ENCODE measurements at places on chromosomes 13 and 19.

DNA sequence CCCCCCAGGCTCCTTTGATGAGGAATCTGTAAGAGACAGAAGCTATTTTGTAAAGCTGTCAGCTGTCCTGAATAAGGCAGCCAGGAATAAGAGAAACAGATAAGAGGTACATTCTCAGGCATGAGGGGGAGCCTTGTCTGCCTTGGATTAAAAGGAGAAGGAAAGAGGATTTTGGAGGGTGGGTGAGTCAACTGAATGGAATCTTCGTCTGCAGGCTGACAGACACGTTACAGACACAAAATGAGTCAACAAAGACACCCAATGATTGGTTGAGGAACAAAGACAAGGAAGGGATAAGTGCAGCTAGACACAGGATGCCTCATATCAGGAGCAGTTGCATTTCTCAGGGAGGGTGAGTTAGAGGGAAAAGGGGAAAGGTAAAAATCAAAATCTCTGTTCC, 162.5 kb downstream of the OLFM4 start:
- no peak for DNase-seq

- DNase-seq = peak; percentile 52
These were observed 239.8 kb downstream of the COG6 start for GRCh38 chr13:39895254-39895653.

DNA sequence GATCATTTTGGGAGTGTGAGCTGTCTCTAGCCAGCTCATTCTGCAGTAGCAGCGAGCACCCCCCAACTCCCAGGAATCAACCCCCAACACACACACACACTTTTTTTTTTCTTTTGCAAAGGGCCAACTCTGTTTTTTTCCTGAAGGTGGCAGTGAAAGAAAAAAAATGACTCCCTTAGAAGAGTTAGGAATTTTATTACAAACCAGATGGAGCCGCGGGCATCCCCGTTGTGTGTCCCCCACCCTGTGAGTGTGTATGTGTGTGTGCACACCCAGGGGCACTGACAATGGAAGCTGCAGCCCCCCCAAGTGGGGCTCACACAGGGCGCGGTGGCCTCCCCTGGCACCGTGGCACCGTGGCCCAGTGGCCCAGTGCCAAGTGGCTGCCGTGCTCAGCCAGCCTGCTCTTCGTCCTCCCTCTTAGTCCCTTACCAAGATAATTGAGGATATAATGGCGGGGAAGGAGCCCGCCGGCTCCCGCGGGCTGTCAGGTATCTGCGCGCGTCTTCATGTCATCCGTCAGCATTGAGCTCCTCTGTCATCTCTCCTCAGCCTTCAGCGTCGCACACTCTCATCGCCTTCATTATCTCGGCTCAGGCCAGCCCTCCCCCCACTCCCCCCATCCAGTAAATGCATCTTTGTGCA, 314.1 kb downstream of the ZNF536 start:
- DNase-seq = no peak

GRCh38 chr19:33437821-33438671, 64.5 kb downstream of the CEBPG start:
- DNase-seq = peak; percentile 56

DNA sequence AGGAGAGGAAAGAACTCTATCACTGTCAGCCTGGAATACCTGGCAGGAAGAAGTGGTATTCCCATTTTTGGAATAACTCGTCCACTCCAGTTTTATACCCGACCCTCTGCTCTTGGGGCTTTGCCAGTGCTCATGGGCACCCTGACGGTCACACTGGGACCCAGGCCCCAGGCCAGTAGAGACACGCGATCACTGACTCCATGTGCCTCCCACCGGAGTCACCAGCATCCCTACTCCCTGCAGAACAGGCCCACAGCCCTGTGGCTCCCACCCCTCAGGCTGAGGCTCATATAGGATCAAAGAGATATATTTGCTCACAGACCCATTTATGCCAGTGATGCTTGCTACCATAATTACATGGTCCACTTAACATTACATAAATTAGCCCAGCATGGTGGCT, 3.5 kb downstream of the GRTP1 start:
- no peak for DNase-seq

GRCh38 chr19:47475465-47475864, 3.8 kb upstream of the SLC8A2 start:
- no peak for DNase-seq

DNA sequence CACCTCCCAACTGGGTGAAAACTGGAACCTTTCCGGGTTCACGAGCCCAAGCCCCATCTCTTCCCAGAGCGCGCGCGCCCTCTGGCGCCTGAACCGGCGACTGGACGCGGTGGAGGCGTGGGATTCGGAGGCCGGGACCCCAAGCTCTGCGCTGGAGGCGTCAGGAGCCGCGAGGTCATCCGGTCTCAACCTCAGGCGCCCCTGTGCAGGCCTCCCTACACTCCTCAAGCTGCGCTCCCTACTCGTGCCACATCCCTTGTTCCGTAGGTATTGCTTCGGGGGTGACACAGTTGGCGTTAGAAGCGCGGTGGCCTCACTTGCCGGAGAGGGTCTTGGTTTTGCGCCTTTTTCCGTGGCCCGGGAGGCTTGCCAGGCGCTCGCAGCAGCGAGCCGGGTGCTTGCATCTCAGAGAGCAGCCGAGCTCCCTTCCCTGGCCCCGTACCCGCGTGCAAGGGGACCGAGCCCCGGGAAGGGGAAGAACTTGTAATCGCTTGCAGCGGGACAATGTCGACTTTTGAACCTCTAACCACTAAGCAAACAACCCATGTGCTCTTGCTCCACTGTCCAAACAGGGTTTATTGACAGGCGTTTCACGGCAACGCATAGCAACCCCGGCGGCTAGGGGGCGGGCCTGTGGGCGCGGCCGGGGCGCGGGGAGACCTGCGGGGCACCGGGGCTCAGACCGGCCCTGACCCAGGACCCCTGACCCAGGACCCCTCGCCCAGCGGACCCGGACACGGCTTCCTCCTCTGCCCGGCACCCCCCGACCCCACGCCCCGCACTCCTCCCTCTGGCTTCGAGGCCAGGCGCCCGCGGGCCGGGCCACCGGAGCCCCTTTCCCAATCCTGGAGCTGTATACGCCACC, 8.5 kb downstream of the CDX2 start:
- peak; percentile 68 for DNase-seq

- DNase-seq = no peak
These were observed 490.7 kb downstream of the TDRD3 start for GRCh38 chr13:60887711-60888110.

GRCh38 chr13:75636436-75637180, 478 bp downstream of the LMO7 start:
- DNase-seq = peak; percentile 15

DNA sequence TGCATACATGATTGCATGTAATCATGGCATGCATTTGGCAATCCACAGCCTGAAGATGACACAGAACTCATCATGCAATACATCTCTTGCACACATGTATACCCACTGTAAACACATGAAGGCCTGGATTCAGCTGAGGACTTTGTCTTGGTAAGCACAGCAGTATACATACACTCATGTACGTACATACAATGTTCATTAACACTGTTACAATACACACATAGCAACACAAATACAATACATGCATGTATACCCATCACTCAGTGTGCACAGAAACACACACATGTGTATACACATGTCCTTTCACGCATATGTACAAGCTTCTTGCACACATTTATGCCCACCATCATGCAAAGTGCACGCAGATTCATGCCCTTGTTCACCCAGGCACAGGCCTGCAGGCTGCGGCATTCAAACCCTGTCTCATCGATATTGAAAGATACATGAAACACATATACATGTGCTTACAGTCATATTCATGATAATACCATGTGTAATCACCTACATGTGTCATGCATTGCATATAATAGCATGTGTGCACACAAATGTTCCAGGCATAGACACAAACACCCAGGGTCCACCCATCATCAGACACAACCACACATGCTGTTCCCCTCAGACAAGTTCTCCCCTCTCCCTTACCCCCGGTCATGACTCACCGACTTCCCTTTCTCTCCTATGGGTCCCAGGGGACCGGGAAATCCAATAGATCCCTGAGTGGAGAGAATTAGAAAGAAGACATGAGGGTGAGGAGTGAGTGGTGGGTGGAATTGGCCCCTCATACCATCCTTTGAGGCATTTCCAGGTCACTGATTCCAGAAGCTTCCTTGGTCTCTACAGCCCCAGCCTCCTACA, 28.7 kb downstream of the COL5A3 start:
- DNase-seq = no peak

DNA sequence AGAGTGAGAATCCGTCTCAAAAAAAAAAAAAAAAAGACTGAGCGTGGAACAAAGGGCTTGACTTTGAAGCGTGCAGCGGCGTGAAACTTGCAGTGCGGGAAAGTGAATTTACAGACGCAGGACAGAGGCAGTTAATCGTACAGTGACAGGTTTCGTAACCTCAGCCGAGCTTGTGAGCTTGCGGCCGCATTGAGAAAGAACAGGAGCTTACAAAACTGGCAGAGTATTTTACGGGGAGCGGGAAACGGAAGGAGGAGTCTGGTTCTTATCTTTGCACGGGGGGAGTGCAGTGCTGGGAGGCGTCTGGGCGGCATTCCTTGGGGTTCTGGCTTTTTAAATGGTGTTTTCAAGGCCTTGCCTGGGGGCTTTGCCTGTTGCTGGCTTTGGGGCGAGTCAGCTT, 6.0 kb upstream of the BSG start:
- DNase-seq = no peak

DNA sequence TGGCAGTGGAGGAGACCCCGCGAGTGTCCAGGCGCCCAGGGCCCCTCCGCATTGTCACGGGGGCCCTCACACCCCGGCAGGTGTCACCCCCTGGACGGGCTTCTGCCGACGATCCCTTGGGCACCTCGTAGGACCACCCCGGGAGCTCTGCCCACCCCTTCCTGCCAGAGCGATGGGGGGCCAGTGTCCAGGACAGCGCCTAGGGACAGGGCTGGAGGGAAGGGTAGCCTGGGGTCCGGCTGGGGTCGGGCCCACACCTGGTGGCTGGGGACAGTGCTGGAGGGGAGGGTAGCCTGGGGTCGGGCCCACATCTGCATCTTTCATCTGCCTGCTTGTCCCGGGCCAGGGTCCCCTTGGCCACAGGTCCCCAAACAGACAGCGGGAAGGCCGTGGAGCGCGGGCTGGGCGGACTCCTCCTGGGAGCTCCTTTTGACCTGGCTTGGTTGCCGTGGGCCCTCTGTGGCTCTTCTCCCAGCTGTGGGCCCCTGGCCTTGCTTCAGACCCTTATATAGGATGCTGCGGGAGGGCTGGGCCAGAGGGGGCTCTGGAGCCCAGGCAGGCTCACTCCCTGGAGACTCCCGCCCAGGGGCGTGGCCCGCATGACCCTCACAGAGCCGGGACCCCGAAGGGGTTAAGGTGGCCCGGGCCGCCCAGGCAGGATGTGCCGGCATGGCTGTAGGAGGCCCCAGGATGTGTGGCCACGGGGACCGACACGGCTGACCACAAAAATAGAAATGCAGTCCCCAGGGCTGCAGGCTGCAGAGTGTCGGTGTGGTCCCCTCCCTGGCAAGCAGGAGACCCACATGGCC, 74.1 kb upstream of the MCF2L start:
- no peak for DNase-seq

- DNase-seq = no peak
These were observed 202.4 kb upstream of the EDNRB start for GRCh38 chr13:78121001-78121400.

- no peak for DNase-seq
These were observed 105.5 kb downstream of the TEX26 start for GRCh38 chr13:31037874-31038500.

- no peak for DNase-seq
These were observed 79.6 kb upstream of the DOCK9 start for GRCh38 chr13:99057310-99057975.

DNA sequence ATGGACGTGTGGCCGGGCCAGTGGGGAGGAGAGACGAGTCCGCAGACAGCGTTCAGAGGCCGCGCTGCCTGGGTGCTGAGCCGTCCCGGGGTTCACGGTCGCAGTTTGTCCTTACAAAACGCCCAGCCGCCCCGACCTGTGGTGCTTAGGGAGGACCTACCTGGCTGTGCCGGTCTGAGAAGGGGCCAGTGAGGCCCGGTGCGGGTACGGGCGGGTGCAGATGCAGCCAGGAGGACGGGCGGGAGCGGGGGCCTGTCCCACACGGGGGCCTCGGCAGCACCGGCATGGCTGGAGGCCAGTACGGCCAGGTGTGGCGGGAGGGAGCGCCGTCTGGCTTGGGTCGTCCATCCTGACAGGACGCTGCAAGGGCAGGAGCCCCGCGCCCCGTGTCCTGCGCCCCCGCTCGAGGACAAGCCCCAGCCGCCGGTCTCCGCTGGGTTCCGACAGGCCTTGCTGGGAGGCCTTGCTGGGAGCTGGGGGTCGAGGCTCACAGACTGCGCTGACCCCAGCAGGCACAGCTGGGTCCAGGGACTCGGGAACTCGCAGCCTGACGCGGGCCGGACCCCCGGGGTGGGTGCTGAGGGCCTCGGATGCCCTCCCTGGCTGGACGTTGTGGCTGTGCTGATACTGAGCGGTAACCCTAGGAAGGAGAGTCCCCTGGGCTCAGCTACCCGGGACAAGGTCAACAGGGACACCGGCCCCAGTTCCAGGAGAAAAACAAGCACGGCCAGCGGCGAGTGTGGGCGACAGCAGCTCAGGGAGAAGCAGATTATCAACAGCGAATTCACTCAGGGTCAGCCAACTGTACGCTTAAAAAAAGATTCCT, 5.3 kb upstream of the PROZ start:
- DNase-seq = peak; percentile 55

- no peak for DNase-seq
These were observed at the start of gene ZNF626 for GRCh38 chr19:20661150-20661819. ZNF626 (minus strand) TSS chr19:20661571; CDS start chr19:20661446, 125 bp downstream.

GRCh38 chr13:106696719-106697118, 128.8 kb upstream of the ARGLU1 start:
- no peak for DNase-seq

DNA sequence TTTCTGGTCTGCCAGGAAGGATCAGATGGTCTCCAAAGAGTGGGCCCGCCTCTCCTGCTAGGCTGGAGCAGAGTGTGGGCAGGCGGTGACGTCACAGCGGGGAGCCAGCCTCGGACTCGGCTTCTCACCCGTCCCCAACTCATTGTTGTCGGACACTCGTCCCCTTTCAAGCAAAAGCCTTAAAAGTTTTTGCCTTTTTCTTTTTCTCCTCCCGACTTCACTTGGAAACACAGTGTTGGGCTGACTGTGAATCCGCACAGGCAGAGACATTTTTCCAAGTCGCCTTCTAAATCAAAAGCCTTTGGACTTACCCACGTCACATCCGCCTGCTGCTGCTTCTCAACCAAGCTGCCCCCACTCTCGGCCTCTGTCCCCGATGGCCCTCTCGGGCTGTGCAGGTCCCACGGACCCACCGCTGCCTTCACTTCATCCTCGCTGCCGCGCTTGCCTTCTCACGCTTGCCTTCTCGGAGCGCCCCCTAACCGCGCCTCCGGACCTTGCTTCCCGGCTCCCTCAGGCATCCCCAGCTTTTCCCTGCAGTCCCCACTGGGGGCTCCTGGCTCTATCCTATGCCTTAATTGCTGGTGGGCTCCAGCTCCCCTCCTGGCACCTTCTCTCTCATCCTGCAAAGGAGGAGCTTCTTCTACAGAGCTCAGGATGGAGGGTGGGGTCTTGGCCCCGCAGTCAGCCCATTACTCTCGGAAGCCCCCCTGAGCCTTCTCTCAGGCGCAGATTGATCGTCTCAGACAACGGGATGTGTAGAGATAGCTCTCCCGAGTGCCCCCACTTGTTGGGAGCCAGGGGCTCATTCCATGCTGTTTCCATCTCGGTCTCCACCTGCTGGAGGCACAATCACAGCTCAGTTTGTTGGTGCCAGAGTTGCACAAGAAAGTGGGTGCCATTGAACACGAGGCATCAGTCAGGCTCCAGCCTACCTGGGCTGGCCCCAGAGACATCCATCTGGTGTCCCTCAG, 3.9 kb upstream of the ZNF135 start:
- peak; percentile 13 for DNase-seq

Measured in NCI-H524 (cell line).